ENCODE measurements at places on chromosomes 7 and 10.

DNA sequence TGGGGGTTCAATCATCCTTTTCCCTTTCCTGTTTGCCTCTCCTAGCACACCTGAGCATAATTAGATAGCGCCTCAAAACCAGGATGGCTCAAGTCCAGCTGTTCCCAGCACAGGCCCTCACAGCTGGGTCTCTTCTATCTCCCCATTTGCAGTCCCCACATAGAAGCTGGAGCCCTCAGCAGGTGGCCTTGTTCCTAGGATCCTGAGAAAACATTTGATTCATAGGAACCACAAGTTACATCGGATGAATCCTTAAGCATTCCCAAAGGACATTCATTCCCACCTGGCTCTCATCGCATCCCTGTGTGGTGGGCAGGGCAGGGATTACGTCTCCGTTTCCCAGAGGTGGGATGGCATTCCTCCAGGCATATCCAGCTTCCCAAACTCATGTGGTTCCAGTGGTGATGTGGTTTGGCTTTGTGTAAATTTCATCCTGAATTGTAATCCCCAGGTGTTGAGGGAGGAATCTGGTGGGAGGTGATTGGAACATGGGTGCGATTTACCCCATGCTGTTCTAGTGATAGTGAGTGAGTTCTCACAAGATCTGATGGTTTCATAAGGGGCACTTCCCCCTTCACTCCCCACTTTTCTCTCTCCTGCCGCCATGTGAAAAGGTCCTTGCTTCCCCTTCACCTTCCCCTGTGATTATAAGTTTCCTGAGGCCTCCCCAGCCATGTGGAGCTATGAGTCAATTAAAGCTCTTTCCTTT, 49.8 kb upstream of the LEP start:
- DNase-seq = no peak

DNA sequence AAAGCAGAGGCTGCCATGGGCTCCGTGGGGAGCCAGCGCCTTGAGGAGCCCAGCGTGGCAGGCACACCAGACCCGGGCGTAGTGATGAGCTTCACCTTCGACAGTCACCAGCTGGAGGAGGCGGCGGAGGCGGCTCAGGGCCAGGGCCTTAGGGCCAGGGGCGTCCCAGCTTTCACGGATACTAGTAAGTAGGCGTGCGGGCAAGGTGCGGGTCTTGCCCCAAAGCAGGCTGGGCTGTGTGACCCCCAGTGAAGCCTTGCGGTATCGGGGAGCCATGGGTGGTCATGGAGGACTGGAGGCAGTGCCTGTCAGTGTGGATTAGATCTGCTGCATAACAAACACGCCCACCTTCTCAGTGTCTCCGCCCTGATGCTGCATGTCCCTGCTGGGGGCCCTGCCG, 5.1 kb downstream of the SLC29A4 start:
- DNase-seq = no peak

- peak; percentile 97 for DNase-seq
These were observed 73.4 kb downstream of the AHR start for GRCh38 chr7:17371671-17372524.

- DNase-seq = no peak
These were observed 4.6 kb upstream of the RHEB start for GRCh38 chr7:151524331-151524730.

- DNase-seq = no peak
These were observed 44.0 kb downstream of the BICC1 start for GRCh38 chr10:58556516-58557165.

GRCh38 chr10:78134773-78135306, 101.2 kb downstream of the RPS24 start:
- no peak for DNase-seq

- no peak for DNase-seq
These were observed 130.0 kb downstream of the PLXNA4 start for GRCh38 chr7:132446260-132446659.

DNA sequence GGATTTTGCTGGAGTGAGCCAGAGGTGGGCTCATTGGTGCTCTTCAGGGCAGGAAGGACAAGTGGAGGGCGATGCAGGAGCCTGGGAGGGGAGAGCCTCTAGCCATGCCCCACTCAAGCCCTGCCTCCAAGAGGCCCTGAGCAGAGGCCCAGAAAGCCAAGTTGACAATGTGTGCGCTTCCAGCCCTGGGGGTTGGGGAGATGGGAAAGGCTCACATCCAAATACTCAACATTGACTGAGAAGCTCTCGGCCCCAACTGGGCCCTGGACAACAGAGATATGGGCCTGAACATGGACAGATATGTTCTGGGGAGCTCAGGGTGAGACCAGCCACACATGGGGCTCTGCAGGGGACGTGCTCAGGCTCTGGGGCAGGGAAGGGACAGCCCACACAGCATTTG, 39.0 kb downstream of the FRMPD2 start:
- no peak for DNase-seq

DNA sequence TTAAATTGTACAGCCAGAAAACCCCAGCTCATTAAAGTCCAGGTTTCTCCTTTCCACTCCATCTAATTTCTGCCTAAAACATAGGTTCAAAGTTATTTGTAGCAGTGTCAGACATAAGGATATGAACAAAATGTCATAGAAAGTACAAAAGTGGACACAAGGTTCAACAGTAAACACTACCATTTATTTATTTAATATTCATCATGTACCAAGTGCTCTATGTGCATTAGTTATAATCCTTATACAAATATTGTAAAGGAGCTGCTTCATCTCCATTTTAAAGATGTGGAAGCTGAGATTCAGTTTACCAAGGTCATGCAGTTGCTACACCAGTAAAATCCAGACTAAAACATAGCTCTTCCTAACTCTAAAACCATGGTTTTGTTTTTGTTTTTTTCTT, 52.0 kb upstream of the CDK1 start:
- DNase-seq = no peak

DNA sequence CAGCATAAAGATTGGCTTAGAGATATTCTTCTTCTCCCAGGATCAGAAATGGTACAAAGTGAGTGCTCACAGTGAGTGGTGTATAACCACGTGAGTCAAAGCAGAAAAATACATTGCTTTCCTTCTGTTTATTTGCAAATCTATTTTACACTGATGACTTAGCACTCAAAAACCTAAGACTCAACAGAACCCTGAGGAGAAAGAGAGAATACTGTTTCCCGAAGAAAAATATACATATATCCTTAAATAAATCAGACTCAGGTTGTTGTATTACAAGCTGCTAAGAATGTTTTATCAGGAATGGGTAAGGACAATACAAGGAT, 48.7 kb downstream of the ODAD2 start:
- DNase-seq = no peak

DNA sequence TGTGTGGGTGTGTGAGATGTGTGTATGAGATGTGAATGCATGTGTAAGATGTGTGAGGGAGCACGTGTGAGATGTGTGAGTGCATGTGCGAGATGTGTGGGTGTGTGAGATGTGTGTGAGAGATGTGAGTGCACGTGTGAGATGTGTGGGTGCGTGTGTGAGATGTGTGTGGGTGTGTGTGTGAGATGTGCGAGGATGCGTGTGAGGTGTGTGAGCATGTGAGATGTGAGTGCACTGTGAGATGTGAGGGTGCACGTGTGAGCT, 31.0 kb downstream of the PPIF start:
- no peak for DNase-seq

DNA sequence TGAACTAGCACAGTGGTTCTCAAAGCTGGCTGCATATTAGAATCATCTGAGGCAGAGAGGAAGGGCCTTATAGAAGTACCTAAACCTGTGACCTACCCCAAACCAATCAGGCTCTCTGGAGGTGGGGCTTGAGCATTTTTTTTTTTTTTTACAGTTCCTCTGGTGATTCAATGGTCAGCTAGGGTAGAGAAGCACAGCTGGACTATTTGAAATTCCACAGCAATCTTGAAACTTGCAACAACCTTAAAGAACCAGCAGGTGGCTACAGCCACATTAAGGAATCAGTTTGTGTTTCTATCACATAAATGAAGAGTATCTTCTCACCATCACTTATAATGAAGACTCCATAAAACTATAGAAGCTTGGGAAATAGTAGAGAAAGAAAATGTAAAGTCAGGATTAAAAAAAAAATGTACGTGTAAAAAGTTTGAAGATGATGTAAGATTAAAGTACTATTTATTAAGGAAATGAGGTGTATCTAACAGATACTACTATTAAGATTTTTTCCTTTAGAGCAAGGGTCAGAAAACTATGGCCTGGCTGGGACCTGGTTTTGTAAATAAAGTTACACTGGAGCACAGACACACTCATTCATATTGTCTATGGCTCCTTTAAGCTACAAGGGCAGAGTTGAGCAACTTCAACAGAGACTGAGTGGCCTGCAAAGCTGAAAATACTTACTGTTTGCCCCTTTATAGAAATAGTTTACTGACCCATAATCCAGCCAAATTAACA, 3.8 kb downstream of the RTKN2 start:
- peak; percentile 89 for DNase-seq

- no peak for DNase-seq
These were observed 402.0 kb downstream of the PTPRN2 start for GRCh38 chr7:158185653-158186052.

DNA sequence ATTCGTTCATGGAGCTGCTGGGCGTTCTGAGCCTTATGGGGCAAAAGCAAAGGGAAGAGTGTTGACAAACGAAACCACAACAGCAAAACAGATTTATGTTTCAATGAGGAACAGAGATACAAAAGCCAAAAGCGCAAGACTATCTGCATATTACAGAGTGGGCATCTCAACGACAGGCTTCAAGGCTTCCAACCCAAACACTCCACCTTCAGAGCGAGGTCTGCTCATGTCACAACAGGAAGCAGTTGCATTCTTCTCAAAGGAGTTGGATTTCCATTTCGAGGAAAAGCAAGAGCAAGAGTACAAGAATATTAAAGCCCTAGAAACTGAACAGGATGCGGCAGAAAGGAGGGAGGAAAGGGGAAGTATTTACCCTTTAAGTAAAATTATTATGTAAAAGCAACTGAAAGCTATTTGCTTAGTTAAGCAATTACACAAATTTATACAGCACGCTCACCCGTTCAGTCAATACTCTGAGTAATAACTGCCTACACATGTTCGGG, 189.3 kb downstream of the ELMO1 start:
- no peak for DNase-seq

DNA sequence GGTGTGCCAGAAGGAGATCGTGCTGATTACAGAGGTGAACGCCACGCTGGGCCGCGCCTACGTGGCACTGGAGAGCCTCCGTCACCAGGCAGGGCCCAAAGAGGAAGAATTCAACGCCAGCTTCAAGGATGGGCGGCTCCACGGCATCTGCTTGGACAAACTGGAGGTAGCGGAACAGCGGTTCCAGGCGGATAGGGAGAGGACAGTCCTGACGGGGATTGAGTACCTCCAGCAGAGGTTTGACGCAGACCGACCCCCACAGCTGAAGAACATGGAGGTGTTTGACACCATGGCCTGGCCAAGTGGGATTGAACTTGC, 12.1 kb upstream of the ATP6V0E2 start:
- no peak for DNase-seq

- no peak for DNase-seq
These were observed 70.1 kb upstream of the CABCOCO1 start for GRCh38 chr10:61592581-61592980.
